Activated T-cell treated with anti-CD3 and anti-CD28 coated beads for 48 hours (primary cell): ENCODE measurements at places on chromosomes 5 and 9.
A peak's percentile ranks its signal among the peaks of the same experiment; 100 is the strongest.

DNA sequence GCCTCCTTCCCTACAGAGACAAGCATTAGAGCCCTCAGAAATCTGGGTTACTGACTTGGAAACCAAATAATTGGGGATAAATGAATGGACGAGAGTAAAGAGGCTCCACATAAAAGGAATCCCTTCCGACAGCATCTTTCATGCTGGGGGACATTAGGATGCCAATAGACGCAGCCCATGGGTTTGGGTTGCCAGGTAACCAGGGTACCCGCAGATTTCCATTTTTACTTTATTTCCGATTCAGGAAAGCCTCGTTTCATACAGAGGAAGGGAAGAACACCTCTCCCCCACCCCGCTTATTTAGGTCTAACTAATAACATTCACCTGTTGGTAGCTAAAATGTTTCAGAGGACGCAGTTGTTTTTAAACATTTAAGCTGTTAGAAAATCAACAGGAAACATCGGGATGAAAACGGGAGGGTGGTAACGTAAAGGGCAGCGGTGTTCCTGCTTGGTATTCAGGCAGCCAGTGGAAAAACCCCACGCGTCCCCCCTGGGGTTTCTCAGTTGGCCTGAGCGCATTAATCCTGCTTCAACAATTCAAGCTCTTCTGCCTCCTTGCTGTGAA is 179.5 kb downstream of the YTHDC2 start:
- no peak for DNase-seq

- DNase-seq = no peak
These were observed 612.0 kb upstream of the CLINT1 start for GRCh38 chr5:158470764-158471534.

DNA sequence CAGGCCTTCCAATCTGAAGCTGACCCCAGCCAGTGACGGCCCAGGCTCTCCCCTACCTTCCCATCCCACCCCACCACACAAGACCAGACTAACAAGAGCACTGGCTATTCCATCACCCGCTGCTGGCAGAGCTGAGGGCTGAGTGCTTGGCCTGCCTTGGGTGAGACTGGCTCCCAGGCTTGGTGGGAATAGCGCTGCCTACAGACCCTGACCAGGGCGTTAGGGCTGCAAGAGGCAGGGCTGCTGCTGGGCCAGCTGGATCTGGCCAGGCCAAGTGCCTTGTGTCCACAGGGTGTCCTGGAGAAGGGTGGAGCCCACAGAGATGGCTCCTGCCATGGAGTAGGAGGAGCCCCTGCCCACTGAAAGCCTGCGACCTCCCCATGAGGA is 31.6 kb upstream of the ANGPTL2 start:
- no peak for DNase-seq

- no peak for DNase-seq
These were observed 43.3 kb upstream of the NEURL1B start for GRCh38 chr5:172597755-172598155.

DNA sequence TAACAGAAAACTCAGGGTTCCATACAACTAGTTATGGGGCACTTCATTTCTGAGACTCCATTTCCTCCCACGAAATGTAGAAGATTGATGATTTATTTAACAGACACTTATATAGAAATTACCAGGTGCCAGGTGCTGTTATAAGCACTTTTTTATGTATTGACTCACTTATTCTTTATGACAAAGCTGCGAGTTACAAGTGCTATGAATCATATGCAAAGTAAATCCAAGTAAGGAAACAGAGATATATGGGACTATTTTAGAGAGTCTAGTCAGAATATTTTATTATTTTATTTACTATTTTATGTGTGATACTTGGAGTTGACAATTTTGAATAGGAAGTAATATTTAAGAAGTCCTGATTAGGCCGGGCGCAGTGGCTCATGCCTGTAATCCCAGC is 822.8 kb upstream of the C9orf72 start:
- DNase-seq = no peak

DNA sequence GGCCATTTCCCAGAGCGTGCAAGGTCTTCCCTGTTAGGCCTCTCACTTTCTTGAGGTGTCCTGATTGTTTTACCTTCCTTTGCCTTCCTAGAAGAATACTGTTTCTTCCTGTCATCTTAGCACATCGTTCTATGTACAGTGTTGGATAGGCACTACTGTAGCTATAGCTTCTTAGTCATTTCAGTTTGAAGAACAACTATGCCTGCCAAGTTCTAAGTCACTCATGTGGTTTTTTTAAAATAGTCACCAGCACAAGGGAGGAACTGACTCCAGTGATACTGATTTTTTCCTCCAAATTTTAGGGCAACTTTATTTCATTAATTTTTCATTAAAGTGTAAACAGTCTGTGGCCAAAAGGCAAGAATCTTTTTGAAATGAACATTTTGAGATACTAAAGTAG is 122.4 kb upstream of the NR5A1 start:
- DNase-seq = no peak

DNA sequence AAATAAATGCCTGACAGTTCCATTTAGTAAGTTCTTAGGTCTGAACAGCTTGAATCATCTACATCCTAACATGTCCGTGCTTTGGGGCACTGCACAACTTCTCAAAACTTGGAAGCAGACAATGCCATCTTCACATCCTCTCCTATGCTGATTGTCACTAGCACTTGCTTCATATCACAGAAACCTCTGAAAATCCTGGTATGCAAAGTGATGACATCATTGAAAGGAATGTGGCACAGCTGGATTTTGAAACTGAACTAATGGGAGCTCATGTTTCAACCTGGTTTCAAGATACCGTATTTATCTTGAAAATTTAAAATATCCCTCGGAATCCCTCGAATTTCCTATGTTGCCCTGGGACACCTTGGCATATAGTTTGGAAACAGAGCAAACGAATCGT is 490.2 kb upstream of the DAP start:
- no peak for DNase-seq

- DNase-seq = no peak
These were observed 79.5 kb downstream of the MVB12B start for GRCh38 chr9:126406075-126406667.

- no peak for DNase-seq
These were observed 517.3 kb upstream of the TLE4 start for GRCh38 chr9:79054500-79054899.

DNA sequence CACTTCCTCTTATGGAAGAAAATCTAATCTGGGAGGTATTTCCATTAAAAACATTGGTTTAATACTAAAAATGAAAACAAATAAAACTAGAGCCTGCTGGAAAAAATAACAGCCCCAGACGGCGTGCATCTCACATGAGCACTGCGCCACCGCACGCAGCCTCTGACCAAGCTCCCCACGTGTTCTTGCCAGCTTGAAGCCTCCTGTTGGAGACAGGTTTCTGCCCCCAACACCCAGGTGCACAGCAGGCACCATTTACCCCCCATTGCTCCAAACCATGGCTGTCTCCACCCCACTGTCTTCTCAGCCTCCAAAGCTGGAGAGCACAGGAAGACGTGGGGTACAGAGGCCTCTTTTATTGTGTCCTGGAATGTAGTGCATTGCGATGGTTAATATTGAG is 10.7 kb upstream of the COL5A1 start:
- no peak for DNase-seq

DNA sequence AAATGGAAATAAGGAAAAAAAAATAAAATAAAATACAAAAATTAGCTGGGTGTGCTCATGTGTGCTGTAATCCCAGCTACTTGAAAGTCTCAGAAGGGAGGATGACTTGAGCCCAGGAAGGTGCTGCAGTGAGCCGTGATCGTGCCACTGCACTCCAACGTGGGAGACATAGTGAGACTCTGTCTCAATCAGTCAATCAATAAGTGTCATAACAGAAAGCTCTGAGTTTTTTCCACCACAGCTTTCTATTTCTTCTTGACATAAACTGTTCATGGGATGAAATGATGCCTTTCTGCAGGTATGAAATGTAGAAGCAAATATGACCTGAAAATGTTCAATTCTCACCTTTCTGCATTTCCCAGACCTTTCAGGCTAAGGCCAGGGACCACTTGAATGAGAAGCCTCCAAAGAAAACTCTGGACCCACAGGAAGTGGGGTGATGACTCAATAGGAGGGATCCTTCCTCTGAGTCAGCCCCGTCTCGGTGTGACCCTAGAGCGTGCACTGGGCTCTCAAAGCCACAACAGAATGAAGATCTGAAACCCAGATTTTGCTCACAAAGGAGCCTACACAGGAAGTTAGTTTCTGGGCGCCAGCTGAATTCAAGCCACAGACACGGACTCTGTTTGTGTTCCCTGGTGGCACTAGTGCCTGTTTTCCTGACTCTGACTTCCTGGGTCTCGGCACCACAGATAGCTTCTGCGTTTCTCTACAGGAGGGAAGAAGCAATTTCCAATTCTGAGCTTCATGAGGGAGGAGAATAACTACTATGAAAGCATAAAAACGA is 62.0 kb downstream of the ANKH start:
- peak; percentile 70 for DNase-seq

- DNase-seq = no peak
These were observed 294.6 kb downstream of the GAS1 start for GRCh38 chr9:86652736-86653135.

DNA sequence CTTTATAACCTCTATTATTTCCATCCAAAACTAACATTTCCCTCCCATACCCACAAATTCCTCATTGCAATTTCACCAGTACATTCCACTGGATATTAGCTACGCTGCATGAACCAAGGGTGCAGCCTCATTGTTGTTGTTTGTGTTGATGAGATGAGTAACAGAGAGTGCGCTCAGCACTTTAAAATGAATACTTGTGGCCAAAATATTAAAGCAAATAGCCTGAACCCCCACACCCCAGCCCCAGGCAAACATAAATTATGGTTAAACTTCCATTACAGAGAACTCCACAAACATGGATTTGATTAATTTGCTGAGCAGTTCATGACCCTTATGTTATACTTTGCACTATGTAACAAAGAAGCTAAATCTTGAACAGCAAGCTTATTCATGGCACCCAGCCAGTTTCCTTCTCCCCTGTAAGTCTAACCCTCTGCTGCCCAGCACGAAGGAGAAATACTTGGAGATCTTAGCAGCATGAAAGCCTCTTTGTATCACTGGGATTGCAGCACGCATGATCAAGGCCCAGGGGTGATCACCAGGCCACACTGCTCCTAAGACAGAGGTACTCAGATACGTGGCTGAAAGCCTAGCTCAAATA is 205.0 kb downstream of the DOCK8 start:
- DNase-seq = no peak

DNA sequence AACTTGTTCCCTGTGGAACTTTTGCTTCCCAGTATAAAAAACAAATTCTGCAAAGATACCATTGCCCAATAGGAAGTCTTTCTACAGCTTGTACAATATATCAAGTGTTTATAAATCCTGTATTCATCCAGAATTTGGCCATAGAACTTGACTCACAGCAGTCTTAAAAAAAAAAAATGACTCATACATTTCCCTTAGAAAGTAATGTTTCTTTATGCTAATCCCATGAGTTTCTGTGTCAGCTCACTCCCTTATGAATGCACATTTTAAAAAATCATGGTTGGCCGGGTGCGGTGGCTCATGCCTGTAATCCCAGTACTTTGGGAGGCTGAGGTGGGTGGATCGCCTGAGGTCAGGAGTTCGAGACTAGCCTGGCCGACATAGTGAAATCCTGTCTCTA is 89.3 kb upstream of the DMRT1 start:
- no peak for DNase-seq

DNA sequence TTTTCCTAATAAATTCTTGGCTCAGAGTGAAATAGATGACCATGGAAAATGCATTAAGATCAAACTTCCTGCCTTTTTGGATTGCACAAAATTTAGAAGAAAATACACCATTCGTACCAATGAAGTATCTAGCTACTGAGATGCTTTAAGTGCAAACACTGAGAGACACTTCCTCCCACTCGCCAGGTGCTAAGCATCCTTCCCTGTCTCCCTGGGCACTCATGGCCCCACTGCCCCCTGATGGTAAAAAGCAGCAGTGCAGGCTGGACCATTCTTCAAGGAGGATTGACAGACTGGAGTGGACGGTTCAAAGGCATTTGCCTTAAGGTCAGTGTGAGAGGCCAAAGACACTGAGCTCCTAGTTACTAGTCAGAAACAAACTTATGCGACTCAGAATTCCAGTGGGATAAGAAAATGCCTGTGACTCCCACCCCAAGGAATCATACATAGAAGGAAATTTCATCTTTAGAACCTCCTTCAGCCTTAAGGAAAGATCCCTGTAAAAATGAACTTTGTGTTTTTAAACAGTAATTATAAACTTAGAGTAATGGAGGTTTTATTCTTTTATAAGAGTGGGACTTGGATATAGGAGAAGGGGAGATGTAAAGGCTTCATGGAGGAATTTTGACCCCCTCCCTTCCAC is 86.0 kb upstream of the SLC30A5 start:
- peak; percentile 59 for DNase-seq

DNA sequence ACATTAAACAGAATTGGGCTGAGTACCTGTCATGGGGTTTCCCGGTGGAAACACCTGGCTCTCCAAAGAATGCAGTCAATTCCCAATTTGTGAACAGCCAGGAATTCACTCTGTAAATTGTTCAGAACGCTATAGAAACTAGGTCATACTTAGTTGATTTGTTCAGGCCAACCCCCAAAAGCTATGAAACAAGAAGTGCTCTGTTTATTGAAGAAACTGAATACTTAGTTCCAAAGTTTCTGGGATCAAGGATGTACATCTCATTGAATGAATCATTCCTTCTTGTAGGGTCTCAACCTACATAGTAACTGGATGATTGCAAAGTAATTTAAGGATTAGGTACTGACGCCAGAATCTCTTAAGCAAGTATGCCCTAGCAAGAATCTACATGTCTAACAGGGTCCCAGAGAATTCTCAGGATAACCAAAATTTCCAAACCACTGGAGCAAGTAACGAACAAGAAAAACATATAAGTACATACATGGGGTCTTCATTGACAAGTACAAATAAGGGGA is 659 bp upstream of the TUSC1 start:
- no peak for DNase-seq

- no peak for DNase-seq
These were observed 164.2 kb downstream of the FGF1 start for GRCh38 chr5:142521706-142522105.

- no peak for DNase-seq
These were observed 779.3 kb downstream of the CDH9 start for GRCh38 chr5:26259081-26259480.

DNA sequence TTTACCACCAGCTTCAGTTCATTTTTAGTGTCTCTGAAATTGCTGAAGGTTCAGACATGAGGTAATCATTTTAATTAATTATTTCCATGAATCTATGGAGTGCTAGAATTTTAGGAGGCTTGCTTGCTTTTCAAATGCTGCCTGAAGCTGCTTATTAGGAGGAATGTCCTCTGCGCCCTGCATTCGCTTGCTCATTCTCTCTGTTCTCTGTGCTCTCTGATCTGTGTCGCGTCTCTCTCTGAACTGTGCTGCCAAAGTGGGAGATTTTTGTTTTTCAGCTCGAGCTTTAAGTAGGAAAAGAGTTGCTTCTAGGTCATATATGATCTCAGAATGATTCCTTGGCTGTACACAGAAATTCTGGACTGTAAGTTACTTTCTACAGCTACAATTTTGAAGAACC is 101.7 kb upstream of the PRR16 start:
- DNase-seq = no peak
